GM18507 (cell line): ENCODE measurements at places on chromosomes 2 and 18.

DNA sequence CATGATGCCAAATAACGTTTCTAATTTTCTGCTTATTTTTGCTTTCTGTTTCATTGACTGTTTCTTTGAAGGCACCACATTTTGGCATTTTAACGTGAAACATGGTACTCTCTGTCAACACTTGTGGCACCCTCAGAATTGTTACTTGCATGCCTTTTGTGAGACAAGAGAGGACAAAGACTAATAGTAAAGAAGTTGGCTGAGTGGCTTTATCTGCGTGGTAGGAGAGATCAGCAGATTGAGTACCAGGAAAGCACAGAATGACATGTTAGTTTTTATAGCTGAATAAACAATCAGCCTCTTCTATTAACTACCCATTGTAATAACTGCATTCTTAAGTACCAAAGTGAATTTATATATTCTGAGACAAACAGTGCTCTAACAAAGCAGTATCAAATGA, 8.6 kb downstream of the ZNF638 start:
- no peak for DNase-seq

DNA sequence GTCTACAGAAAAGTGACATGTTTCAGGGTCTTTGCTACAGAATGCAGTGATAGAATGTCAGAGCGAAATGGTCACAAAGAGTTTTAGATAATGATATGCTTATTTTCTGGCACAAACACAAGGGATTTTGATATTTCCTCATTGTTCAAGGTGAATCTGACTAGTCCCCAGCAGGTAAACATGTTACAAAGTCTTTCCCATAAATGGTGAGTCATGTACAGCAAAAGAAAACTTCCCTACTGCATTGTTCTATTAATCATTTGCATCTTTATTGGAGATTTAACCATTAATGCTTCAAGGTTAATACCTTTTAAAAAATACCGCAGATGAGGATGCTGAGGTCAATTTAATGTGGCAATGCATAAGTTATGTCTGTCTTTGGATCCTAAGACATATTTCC, 19.1 kb upstream of the TRIB2 start:
- no peak for DNase-seq

GRCh38 chr2:238652771-238653157, 195.1 kb upstream of the TWIST2 start:
- DNase-seq: no peak

- no peak for DNase-seq
Measured at GRCh38 chr2:172251231-172251630, 148.5 kb upstream of the DLX2 start.

- DNase-seq: no peak
Measured at GRCh38 chr2:230575642-230576324, 136.9 kb upstream of the CAB39 start.

- DNase-seq: no peak
Measured at GRCh38 chr2:175832866-175833265, 169.2 kb downstream of the LNPK start.

GRCh38 chr2:172095146-172095904, 7.4 kb downstream of the DLX2 start:
- no peak for DNase-seq

DNA sequence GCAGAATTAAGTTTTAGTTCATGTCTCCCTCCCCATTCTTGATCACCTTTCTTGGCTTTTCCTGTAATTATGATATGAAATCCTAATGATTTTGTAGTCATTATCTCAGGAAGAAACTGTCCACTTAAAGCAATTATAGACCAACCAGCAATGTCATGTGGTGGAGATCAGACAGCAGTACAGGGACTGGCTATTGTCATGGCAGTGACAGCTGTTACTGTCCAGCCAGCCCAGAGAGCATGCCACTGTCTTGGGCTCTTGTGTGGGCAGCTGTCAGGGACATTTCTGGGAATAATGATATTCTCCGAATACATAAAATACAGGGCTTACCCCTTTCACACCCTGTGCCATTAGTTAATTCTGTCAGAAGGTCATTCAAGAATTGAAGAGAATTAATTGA, 355.3 kb upstream of the RAB12 start:
- DNase-seq: no peak

DNA sequence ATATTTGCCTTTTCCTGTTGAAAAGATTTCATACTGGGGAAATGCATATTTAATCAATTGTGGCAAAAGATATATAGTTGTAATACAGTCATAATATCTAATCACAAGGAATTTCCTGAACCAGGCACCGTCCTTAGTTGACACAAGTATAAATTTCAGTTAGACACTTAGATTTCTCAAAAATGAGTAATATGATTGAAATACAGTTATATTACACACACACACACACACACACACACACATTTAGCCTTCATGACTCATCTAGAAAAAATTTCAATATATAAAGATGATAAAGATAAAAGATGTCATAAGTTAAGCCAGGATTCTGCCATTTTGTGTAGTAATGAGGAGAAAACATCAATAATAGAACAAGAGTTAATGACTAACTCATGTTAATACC, 258.4 kb upstream of the ZNF804A start:
- no peak for DNase-seq

- no peak for DNase-seq
Measured at GRCh38 chr18:44682201-44682870, 1.6 kb downstream of the SETBP1 start.

DNA sequence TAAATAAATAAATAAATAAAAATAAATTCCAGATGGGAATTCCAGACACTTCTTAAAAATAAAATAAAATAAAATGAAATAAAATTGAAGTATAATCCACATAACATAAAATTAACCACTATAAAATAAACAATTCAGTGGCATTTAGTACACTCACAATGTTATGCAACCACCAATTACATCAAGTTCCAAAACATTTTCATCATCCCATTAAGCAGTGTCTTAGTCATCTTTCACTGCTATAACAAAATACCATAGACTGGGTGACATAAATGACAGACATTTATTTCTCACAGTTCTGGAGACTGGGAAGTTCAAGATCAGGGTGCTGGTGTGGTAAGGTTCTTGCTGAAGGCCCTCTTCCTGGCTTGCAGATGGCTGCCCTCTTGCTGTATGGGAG, 22.6 kb upstream of the PROKR1 start:
- DNase-seq: no peak
